ENCODE measurements at places on chromosomes 13 and 19.

DNA sequence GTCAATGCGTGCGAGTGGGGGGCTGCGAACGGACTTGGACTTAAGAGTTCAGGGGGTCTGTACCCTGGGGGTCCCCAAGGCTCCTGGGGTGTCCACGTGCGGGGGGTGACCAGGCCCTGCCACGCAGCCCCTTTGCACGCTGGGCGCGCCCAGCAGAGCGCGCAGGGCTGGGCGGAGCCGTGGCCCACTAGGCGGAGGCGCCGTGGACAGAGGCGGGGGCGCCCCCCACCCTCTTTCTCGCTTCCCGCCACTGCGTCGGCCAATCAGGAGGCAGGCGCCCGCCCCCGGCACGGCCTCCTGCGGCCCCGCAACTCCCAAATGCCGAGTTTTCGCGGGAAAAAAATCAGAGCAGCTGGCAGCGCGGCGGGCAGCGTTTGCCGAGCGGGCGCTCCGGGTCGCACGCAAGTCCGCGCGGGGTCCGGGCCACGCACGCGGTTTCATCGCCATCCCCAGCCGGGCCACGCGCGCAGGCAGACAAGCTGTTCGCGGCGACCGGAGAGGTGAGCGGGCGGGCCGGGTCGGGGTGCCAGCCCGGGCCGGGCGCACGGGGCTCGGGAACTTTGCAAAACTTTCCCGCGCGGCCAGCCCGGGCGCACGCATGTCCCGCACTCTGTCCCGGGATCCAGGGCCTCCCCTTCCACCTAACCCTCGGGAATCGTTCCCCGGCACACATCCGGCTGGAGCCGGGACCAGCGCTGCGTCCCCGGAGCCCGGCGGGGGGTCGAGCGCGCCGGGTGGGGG, at the start of gene UHRF1:
Gene UHRF1 (plus strand): TSS at position 346 of the 741 bp plus-strand sequence. CDS start 1,385 bp downstream, outside the sequence.
- peak; percentile 85 for DNase-seq

DNA sequence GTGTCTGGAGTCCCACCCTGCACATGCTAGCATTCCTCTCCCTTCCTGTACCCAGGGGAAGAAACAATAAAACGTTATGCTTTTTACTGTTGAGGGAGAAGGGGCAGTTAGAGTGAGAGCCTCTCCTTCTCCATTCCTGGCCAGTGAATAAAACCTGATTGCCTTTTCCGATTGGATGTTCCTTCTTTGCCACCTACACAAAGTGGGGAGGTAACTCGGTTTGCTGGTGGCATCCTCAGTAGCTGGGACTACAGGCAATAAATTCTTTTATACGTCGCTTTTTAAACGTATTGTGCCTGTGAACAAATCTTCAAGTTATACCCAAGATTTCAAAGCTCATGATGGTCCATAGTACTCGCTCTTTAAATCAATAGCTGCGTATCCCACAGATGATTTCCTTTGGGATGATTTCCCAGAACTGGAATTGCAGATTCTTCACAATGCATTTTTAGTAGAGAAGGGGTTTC, 660 bp upstream of the MVB12A start:
- no peak for DNase-seq

DNA sequence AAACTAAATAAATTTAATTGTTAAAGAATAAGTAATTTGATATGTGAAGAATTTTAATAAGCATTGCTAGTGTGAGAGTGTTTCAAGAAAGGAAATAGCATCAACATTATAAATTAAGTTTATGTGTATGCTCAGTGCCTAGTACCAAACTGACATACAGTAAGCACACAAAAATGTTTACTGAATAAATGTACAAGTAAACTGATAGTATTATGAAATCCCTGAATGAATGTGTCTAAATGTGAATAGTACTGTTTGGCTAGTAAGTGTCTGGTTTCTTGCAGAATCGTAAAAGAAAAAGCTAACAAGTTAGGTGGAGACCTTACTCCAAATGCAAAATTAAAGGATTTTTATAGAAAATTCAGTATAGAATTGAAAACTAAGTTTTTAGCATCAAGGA, 233.6 kb downstream of the PCDH9 start:
- DNase-seq = no peak

GRCh38 chr19:38145623-38146022, 78.4 kb downstream of the DPF1 start:
- no peak for DNase-seq

DNA sequence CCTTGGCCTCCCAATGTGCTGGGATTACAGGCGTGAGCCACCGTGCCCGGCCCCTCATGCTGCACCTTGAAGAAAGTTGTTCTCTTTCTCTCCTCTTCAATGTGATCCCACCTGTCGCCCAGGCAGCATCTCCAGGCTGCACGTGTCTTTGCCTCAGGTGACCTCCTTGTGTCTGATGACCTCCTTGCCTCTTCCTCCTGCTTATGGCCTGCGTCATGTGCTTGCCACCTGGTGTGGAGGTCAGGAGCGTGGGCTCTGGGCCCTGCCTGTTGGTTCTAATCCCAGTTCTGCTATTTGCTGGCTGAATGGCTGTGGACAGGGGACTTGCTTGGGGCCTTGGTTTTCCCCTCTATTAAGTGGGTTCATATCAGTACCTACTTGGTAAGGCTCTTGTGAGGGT, 6.3 kb downstream of the BICRA start:
- no peak for DNase-seq

GRCh38 chr13:98997738-98998641, 20.1 kb upstream of the DOCK9 start:
- DNase-seq = no peak

- DNase-seq = no peak
Measured at GRCh38 chr13:78339927-78340326, 263.4 kb downstream of the POU4F1 start.

DNA sequence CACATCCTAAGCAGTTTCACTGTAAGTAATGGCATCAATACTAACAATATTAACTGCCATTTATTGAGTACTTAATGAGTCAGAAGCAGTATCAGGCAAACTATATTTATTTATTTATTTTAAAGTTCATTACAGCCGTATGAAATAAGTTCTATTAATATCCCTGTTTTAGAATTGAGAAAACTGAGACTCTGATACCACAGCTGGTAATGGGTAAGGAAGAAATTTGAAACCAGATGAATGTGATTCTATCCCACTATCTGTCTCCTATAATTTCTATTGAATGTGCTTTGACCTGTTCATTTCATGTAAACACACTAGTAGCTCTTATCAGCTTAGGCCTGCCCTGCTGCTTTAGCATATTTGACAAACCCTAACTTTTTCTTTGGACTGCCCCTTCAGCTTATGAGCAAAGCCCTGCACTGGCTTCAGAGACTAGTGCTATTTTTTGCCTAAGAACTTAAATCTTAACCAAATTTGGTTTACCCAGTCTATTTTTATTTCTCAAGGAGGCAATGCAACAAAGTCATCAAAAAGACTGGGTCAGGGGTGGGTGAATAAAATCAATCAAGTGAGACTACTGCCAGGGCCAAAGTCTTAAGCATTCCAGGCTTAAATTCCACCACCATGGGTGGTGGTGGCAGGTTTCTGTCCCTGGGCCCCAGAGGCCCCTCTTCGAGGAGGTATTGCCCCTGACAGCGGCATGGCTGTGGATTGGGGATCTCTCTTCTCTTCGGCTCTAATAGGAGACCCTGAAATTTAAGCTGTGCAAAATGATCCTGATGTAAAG, 143.4 kb downstream of the DLEU7 start:
- no peak for DNase-seq

DNA sequence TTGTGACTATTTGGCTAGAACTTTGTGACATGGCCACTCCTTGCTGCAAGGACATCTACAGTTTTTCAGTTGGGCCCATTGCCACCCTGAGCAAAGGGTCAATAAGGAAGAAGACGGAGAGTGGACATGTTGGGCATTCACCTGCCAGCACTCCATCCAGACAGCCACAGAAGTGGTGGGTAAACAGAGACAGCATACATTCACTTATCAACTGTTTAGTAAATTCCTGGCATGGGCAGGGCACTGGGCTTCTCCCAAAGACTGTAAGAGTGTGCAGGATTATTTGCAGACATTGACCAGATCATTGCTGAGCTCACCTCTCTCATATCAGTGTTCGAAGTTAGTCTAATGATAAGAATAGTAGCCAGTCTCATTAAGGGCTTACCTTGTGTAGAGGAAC, 29.2 kb downstream of the SIPA1L3 start:
- no peak for DNase-seq

DNA sequence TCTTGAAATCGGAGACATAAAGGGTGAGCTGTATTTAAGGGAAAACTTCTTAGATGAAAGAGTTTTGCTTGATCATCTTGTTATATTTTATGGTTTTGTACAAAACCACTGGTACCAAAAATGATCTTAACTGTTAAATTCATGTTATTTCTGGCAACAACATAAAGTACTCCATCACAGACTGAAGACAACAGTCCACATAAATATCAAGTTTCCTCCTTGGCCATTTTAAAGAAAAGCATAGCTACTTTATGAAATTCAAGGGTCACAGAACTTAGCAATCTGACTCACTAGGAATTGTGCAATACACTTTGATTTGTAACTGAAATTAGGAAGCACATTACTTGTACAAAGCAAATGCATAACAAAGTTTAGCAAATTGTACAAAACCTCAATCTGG, 66.3 kb downstream of the TBC1D4 start:
- DNase-seq = no peak

GRCh38 chr13:46012404-46012803, 40.1 kb downstream of the ZC3H13 start:
- no peak for DNase-seq

- peak; percentile 77 for DNase-seq
Measured at GRCh38 chr19:8307400-8307964, 676 bp downstream of the CD320 start.

DNA sequence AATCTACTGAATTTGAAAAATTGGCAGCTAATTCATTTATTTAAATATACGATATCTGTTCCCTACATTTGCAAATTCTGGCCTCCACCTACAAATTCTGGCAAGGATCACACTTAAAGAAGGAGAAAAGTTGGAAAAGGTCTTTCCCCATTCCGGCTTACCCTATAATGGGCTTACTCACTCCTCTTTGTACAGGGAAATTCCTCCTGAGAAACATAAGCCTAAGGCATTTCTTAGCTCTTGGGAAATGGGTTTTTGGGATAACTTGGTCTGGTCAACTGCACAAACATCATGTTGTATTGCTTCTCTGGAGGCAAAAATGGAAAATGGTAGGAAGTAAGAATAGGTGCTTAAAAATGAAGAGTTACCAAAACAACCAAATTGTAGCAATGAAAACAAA, 25.5 kb downstream of the KCTD12 start:
- no peak for DNase-seq

DNA sequence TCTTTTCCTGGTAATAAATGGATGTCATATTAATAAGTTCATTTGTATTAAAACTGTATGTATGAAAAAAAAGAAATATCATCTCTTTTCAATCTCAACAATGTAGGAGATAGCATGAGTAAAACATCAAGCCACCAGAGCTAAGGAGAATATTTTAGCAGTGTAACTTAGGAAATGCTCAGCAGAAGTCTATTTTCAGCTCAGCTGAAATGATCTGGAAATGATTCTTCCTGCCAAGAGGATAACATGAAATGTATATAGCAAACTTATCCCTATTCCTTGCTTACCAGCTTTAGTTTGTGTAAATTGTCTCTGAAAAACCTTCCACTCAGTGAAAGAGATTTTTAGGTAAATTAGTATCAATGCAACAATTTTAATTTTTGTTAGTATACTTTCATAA, 1194.4 kb downstream of the SLITRK1 start:
- no peak for DNase-seq

- DNase-seq = peak; percentile 83
Measured at GRCh38 chr19:31356587-31357314, 7.5 kb upstream of the TSHZ3 start.

DNA sequence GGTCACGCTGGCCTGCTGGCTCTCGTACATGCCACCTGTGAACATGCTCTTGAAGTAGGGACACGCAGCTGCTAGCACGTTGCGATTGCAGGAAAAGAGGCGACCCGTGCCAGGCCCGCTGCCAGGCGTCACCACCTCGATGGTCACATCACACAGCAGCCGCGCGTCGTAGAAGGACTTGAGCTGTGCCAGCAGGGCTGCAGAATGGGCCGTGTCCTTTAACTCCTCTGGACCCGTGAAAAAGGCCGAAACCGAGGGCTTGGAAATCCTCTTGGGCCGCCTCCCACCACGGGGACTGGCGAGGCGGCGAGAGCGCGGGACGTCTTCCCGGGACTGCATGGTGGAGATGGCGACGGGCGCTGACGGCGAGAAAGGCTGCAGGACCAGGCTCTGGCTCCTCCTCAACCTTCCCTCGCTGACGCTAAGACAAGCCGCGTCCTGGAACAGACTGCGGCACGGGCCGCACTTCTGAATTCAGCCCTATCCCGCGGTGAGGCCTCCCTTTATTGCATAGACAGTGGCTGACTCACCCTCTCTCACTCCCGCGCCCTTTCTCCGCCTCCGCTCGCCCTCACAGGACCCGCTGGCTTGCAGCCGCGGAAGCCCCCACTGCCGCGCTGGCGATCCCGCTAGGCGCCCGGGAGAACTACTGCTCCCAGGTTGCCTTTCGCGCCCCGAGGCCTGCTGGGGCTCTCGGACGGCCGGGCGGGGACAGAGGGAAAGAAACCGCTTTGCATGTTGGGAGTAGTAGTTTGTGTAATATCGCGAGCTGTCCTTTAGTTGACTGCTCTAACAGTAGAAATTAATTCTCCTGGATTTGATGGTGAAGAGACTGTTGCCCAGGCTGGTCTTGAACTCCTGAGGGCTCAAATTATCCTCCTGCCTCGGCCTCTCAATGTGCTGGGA, at the start of gene KBTBD7:
Gene KBTBD7 (minus strand): TSS at position 651 of the 906 bp plus-strand sequence. CDS start 312 bp downstream, at position 339.
- DNase-seq = peak; percentile 97

DNA sequence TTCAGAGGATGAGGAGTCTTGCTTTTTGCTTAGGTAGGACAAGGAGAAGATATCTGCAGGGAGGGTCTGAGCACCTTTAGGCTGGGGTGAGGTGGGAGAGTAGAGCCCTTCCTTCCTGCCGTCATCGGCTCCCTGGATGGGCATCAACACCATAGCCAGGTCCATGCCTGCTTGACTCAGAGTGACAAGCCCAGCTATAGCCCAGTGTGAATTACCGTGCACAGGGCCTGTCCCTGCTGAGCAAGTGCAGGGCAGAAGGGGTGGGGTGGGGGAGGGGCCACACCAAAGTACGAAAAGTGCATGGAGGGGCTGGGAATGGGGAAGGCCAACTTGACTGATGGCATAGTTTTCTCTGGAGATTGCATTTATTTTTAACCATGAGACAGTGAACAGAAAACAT, 30.3 kb upstream of the RNF113B start:
- DNase-seq = no peak

DNA sequence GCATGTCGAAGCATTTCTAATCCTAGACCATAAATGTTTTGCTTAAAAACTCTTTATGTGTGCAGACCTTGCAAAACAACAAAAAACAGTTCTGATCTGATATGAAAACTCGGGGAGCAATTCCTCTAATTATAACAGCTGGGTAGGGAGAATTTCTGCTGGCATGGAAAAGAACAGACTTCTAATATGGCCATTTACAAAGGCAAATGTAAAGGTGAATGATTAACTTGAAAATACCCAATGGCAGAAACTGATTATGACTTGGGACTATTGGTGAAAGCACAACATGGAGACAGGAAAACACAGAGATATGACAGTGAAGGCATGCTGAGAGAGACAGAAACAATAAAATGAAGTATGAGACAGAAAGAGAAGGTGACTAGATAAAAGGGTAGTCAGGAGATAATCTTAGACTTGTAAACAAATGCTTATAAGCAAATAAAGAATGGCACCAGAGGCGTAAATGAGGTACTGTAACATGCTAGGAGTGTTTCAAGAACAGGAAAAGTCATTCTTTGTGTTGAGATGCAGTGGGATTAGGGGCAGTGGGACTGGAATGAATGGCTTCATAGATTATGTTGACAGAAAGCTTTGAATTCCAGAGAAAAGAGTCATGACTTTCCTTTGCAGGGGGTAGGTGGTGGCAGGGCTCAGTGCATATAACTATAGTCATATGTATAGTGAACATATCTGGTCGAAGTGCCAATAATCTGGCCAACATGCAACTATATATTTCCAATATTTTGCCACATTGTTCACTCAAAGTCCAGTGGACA, 393.0 kb downstream of the ITGBL1 start:
- DNase-seq = no peak

GRCh38 chr13:65091031-65091430, 2139.1 kb downstream of the PCDH9 start:
- no peak for DNase-seq

Measured in activated CD8-positive, alpha-beta memory T cell treated with anti-CD3 and anti-CD28 coated beads for 24 hours (primary cell).